ENCODE measurements at places on chromosomes 5 and 9.
A peak's percentile ranks its signal among the peaks of the same experiment; 100 is the strongest.

DNA sequence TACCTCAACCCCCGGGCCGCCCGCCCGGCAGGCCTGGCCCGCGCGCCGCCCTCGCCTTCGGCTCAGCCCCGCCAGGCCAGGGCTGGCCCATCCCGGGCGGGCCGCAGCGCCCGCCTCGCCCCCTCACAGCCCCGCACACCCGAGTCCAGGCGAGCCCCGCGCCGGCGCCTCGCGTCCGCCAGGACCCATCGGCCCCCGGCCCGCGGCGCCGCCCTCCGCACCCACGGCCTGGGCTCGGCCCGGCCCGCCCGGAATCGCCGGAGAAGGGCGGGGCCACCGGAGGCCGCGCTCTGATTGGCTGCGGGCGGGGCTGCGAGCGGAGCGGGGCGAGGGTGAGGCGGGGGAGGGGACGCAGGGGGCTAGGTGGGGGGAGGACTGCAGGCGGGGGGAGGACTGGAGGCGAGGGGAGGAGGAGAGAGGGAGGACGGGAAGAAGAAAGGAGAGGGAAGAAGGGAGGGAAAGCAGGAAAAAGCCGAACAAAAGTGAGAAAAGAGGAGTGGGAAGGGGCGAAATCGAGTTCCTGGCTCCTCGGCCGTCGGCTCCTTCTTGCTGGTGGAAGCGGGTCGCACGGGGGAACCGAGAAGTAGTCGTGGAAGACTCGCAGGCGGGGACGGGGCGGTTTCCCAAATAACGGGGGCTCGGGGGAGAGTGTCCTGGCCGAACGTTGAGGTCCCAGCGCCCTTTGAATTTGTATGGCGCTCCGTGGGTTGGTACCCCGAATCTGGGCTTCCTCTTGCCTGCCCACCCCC lies 472 bp upstream of the UBTD2 start:
- DNase-seq: peak; percentile 56

DNA sequence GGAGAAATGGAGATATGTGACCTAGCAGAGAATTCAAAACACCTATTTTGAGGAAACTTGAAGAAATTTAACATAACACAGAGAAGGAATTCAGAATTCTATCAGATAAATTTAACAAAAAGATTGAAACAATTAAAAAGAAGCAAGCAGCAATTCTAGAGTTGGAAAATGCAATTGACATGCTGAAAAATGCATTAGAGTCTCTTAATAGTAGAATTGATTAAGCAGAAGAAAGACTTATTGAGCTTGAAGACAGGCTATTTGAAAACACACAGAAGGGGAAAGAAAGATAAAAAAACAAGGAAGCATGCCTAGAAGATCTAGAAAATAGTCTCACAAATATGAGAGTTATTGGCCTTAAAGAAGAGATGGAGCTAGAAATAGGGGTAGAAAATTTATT lies 87.8 kb upstream of the SLC1A1 start:
- DNase-seq: no peak

GRCh38 chr9:100671898-100672297 lies 94.0 kb downstream of the CAVIN4 start:
- DNase-seq: no peak

GRCh38 chr9:22954964-22955363 lies 508.3 kb downstream of the DMRTA1 start:
- no peak for DNase-seq

GRCh38 chr5:97229688-97230285 lies 46.7 kb upstream of the RIOK2 start:
- no peak for DNase-seq

Measured in hypothalamus (tissue), 51 donors.